ENCODE measurements at places on chromosomes 5 and 9.

DNA sequence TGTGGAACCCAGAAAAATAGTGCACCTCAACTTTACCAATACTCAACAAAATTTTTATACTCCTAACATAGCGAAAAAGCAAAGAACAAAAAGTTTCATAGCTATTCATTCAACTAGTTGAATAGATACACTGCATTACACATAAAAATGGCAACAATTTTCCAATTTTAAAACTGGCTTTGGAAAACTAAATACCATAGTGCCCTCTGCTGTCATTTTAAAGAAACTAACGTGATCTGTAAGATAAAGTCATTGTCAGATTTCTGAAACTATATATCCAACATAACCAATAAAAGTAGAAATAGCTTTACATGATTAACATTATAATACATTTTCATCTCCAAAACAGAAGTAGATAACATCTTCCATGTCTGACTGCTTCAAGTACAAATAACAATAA, 31.6 kb downstream of the DTWD2 start:
- no peak for DNase-seq

DNA sequence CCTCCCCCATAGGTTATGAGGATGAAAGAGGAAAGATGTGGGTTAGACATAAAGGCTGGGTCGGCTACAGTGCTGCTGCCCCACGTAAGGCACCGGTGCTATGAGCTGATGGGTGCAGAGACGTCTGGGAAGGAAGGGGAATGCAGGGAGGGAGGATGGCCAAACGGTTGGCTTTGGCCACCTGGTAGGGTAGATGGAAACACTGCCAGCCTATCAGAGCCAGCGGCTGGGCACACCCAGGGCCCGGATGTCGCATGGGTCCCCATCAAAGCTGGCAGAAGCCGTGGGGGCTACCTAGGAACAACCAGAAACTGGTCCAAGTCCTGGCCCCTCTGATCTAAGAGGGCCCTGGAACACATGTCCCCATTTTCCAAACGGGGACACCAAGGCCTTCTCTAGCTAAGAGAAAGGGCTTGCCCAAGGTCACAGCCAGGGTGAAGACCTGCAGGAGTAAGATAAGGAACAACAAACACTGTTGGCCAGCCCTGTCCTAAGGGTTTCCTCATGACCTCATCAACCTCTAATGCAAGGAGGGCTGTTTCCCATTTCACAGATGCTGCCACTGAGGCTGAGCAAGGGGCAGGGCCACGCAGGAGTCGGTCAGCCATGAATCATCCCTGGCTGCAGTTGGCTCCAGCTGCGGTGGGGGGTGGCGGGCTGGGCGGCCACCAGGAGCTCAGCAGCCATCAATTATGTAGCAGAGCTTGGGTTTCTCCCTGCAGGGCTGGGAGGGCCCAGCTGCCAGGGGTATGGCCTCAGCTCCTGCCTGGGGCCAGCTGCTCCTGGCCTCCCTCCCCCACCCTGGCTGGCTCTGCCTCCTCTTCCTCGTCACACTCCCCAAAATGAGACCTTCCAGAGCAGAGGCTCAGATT, 4.9 kb downstream of the SH3GLB2 start:
- DNase-seq: peak; percentile 44

DNA sequence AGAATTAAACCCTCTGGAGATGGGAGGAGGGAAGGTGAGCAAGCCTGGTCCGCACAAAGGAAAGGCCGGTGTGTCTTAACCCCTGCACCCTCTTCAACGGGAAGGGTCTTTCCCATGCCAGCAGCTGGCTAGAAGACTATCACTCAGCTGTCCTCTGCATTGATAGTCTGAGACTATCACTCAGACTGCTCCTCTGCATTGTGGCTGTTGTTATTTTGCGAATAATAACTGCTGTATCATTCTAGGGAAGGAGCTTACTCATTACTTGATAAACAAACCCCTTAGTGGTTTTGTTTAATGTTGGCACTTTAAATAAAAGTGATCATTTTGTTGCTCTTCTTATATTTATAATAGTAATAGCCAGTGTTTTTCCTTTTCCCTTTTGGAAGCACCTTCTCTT, 8.1 kb downstream of the TRIP13 start:
- DNase-seq: no peak

DNA sequence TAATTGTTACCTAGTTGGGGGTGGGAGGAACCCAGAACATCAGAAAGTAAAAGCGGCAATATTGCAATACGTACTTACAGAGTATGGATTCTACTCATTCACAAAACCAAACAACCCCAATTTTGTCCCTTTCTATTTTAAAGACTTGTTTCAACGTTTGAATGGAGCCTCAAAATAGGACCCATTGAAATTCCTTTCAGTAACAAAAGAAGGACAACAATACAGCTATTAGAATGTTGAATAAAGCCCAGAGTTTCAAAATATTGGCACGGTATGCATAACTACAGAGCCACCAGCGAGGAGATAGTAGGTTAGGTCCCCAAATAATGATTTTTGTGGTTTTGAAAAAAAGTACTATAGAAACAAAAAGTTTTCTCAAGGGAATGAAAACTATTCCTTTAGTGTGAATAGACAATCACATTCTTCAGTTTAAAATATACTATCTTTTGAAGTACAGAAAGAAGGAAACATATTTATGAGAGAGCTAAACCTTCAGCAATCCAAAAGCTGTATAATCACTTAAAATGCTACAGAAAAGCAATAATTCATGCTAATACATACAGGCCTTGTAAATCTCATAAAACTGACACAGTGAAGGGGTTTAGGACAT, 235.5 kb downstream of the RFX3 start:
- no peak for DNase-seq

GRCh38 chr5:147555176-147555575, 45.3 kb upstream of the DPYSL3 start:
- DNase-seq: no peak

GRCh38 chr9:104301755-104302154, 202.3 kb upstream of the OR13F1 start:
- DNase-seq: no peak

- no peak for DNase-seq
Measured at GRCh38 chr5:83434946-83435345, 36.6 kb upstream of the VCAN start.

- DNase-seq: no peak
Measured at GRCh38 chr9:114140850-114141249, 14.5 kb upstream of the COL27A1 start.

DNA sequence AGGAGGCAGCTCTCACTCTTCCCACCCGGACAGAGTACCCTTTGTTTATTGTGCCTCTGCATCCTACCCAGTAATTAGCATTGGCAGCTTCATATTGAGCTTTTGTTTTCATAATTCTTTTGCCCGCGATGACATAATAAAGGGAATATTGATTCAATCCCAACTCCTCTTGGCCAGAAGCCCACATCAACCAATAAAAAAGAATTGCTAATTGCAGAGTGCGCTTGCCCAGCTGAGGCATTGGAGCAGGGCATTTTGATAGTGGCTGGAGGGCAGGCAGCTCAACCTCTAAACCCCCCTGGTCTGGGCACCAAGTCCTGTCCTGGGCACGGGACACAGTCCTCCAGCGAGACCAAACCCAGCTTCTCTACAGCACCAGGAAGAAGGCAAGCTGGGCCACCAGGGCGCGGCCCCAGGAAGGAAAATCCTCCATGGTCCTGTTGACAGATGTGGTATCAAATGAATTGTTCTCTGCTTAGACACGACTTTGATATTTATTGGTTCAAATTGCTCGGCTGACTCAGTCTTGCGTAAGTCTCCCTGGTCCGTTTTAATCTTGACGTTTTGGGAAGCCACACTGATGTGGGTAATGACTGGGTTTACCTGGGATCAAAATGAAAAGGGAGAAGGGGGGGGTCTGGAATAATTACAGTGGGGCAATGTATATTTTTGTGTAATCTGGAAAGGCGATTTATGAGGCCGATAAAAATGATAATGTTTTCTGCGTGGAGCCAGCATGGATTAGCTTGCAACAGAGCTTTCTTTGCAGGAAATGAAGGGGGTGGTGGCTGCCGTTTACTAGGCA, 220.7 kb upstream of the MSX2 start:
- DNase-seq: peak; percentile 68

DNA sequence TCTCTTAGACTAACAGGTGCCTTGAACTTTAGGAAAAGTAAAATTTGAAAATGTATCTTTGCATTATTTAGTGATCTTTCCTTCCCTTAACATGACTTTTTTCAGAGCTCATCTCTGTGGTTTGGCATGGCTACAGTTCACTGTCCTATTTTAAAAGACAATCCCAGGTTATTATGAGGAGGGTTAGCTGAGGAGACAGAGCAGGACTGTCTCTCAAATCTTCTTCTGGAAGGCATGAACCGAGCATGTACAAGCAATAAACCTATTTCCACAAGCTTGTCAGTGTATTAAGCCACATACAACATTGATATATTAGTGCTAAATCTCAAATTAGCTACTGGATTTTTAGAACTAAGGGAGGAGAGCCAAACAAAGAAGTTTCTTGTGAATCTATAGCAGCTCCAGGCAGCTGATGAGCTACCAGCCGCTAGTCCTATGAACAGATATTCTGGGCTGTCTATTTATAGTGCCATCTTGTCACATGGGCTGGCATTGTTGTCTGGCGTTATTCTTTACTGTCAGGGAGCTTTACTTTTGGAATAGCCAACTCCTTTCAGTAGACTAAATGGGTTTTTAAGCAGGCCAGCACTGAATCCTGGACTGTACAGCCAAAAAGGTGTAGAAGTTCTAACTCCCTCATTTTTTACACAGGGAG, 171.2 kb upstream of the ACTBL2 start:
- no peak for DNase-seq

- no peak for DNase-seq
Measured at GRCh38 chr5:32753765-32754164, 42.6 kb downstream of the NPR3 start.

GRCh38 chr5:6545036-6545693, 87.7 kb downstream of the NSUN2 start:
- DNase-seq: no peak

GRCh38 chr5:1553539-1554409, 30.0 kb upstream of the LPCAT1 start:
- no peak for DNase-seq

DNA sequence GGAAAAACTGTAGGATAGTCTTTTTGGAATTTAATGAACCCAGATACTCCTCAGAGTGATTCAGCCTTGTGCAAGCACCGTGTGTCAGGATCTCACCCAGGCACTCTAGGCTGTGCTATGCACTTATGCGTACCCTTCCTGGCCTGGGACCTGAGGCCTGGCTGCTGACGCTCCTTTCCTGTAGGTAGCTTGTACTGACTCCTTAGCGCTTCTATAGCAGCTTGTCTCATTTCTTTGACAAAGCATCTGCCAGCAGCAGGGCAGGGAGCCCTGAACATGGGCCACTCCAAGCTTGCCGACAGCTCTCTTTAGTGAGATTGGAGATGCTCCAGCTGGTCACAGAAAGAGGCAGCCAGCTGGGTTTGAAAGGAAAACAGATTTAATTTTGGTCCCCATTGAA, 147.3 kb downstream of the SGCD start:
- DNase-seq: no peak

DNA sequence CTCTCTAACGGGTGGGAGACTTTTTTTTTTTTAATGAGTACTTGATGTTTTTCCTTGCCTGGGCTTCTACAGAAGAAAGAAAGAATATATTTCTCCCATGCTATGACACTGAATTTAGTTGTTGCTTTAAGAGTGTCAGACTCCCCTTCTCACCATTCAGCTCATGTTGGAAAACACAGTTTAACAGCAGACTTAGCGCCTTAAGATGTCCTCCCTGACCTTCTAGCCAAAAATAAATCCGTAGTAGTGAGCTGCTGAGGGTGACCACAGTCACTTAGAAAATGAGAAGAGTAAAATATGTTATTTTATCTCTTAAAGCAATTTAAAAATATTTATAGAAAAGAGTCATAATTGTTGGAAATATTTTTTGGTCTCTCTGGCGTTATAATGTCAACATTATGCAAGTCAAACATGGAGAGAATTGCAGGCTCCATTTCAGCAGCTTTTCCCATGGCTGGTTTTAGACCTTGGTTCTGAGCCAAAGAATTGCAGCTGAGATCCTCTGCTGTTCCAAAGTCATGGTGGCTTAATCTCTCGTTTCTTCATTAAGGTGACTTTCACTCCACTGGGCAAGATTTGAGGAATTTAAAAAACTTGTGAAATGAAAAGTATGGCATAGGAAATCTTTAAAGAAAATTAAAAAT, 143.5 kb downstream of the GHR start:
- DNase-seq: no peak

DNA sequence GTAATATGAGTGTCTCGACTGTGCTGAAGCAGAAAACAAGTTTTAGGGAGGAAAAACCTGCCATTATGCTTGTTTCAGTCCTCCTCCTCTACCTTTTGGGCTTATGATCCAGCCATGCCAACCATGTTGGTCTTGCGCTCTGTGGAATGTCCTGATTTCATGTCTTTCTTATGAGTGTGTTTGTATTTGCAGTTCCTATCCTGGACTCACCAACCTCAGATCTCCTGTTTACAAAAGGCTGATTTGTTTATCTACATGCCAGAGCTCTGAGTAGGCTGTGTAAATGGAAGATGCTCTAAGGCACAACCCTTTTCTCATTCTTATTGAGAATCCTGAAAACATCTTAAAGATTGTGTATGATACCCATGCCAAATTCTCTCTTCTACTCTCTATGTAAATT, 138.6 kb downstream of the ARHGEF28 start:
- peak; percentile 22 for DNase-seq

DNA sequence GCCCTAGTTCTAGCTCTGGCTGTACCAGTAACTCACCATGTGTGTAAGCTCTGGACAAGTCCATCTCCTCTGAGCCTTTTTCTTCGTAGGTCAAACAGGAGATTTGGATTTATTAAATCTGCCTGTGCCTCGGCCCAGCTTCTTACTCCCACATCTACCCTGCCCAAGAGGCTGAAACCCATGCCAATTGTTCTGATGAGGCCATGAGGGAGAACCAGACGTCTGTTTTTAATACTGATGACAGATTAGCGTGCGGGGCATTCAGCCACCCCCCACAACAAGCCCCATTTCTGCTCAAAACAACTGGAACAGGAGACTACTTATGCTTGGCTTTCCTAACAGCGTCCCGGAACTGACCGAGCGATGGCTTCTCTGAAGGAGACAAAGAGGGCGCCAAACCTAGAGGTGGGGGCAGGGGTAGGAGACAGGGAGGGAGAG, 81.2 kb upstream of the TRIM32 start:
- no peak for DNase-seq

DNA sequence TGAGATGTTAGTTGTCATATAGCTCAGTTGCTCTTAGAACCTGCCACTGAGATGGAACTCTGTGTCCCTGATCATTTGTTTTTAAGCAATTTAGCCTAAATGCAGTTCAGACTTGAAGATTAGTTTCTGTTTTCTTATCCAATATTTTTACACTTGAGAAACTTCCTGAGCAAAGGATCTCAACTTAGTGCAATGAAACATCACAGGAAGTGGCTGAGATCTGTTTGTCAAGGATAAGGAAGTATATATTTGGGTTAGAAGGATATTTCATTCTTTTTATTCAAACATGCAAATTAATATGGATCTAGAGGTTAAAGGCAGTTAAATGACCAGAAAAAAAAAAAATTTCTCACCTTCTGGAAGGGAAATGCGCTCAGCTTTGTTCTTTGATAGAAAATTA, 19.7 kb upstream of the F2R start:
- DNase-seq: no peak

Measured in BJ (cell line).